T-helper 17 cell (primary cell): ENCODE measurements at places on chromosomes 12 and 14.

GRCh38 chr14:94127330-94127729, 2.1 kb downstream of the IFI27L2 start:
- DNase-seq, result no peak

DNA sequence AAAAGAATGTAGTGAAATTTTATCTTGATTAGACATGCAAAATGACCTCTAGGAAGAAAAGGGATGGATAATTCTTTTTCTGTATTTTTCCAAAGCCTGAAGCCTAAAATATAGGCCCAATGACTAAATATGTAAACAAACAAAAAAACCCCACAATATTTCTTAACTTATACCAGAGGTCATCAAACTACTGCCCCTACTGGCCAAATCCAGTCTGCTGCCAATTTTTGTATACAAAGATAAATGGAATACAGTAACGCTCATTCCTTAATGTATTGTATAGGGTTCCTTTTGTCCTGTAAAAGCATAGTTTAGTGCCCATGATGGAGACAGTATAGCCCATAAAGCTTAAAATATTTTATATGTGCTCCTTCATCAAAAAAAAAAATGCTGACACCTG, 145.7 kb upstream of the ALG10 start:
- DNase-seq, result no peak

GRCh38 chr14:87013583-87013982, 979.4 kb downstream of the GALC start:
- DNase-seq, result no peak

DNA sequence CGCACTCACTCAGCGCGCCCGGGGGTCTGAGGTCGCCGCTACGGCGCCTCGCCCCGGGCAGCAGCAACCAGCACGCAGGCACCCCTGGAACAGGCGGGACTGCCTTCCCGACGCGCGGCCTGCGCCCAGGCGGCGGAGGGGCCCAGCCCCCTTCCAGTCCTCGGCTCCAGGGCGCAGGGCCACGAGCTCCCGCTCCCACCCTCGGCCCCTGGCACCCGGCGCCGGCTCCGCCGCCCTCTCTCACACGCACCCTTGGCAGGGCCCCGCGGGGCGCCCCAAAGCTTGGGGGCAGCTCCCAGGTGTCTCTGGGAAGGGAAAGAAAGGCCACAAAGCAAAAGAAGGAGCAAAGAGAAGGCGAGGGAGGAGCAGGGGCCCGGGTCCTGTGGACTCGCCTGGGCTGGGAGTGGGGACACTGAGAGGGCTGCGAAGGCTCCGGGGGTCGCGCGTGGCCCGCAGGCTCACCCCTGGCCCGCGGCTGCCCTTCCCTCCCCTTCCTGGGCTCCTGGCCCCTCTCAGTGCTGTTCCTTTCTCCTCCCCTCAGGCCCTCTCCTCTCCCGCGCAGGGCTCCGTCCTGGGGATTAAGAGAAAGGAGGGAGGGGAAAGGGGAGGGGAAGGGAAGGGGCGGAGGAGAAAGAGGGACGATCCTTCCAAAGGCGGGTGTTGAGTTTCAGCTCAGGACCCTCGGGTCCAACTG, 907 bp upstream of the EFS start:
- DNase-seq, result no peak

DNA sequence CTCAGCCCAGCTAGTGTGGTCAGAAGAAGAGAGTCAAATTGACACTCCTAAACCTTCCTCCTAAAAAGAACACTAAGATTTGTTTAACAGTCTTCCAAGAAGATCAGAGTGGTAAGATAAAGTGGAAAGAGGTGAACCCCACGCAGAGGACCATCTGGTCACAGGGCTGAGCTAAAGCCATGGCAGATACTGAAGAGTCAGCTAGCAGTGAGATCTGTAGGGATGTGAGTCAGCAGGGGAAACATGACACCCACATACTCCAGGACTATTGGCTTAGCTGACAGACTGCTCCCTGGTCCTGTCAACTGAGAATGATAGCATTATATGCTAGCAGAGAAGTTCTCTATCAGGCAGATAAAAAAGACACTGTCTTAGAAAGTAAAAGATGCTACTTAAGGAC, 269.4 kb upstream of the ALG10 start:
- DNase-seq, result no peak

DNA sequence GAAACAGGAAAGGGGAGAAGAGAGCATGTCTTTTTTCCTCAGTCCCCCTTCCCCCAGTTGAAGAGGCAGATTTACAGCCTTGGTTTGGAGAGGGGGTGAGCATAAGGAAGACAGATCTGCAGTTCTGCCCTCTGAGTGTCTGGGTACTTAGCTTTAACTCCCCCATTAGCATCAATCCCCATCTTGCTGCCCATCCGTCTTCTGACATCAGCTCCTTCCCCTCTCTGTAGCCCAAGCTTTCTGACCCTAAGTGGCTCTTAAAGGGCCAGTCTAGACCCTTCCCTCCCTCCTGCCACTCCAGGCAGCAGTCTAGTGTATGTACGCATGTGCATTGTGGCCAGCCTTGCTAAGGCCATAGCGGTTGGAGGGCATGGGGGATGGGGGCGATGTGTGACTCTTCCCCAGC, 7.3 kb downstream of the GPR84 start:
- no peak for DNase-seq

DNA sequence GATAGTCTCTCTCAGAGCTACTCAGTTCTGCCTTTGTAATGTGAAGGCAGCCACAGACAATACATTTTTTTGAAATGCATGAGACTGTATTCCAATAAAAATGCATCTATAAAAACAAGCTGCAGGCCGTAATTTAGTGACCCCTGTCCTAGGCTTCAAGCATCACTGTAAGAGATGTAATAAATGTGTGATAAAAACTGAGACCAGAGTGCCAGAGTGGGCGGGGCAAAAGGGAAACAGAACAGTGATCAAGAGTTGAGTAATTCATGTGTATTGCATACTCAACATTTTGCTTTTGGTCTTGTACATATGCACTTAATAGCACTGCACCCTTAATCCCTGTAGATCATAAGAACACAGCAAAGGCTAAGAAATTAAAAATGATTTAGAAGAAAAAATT, 743.5 kb downstream of the DIO2 start:
- no peak for DNase-seq

DNA sequence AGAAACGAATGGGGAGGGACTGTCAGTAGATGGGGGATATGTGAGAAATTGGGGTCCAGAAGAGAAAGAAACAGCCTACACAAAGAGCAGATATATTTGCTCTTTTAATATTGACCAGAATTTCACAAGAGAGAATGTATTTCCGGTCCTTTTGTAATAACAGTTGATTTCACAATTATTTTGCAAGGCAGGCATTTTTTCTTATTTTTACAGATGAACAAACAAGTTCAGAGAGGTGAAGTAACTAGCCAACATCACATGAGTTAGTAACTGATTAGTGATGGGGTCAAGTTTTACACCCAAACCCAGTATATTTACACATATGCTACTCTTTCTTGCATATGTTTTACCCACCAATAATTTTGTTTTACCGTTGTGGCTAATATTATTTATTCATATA, 188.2 kb downstream of the NAV3 start:
- DNase-seq, result no peak

DNA sequence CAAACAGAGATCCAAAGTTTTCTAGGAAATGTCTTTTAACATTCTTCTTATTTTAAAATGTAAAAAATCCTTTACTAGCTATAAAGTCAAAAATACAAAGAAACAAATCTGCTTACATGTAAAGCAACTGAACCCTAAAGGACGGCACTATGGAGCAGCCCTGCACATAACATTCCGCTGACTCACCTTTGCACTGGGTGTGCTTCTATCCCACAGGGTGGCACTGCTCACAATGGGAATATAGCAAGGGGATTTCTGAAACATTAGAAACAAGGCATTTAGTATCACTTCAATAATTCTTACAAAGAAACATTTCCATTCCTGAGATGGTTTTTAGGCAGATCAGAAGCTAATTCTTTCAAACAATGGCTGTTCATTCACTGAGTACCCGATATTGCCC, 94.3 kb downstream of the C12orf42 start:
- DNase-seq, result no peak

DNA sequence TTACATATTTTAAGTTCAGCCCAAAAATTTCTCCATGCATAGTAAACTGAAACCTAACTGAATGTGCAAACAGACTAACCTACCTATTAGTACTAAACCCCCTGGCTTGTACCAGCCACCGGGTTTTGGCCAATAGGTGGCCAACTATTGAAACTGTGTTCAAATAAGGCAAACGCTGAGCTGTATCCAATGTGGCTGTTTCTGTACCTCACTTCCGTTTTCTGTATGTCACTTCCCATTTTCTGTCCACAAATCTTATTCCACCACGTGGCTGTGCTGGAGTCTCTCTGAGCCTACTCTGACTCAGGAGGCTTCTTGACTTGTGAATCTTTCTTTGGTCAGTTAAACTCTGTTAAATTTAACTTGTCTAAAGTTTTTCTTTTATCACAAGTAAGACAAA, 6.0 kb upstream of the FBXO34 start:
- DNase-seq, result no peak

- no peak for DNase-seq
These were observed 116.2 kb upstream of the ATP2B1 start for GRCh38 chr12:89824822-89825221.

DNA sequence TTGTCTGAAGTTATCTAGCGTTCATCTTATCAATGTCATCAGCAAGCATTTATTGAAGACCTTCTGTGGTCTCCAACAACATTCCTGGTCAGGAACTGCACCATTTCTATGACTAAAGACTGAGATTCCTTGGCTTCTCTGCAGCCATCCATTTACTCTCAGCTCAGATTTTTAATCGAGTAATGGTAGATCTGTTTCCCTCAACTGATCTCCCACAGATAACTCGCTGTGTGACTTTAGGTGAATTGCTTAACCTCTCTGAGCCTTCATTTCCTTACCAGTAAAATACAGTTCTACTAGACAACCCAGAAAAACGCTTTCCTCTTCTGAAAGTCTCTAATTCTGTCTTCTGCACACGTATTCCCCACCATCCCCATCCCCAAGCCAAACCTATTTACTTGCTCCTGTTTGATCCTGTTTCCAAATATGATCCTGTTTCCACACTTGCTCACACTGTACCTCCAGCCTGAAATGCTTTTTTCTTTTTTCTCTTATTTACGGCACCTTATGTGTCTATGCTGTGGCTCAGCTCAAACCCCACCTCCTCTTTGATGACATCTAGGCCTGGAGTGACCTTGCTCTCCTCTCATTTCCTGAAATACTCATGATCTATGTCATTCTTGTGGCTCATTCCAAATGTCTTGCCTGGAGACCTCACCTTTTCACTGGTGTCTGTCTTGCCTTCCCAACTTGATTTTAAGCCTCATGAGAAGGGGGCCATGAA, 21.8 kb downstream of the PLXNC1 start:
- DNase-seq, result no peak

GRCh38 chr14:102776761-102777710, at the start of gene TRAF3:
TSS of gene TRAF3 (plus strand) at chr14:102777449. CDS start at chr14:102870202, 92,753 bp downstream.
- peak; percentile 92 for DNase-seq

DNA sequence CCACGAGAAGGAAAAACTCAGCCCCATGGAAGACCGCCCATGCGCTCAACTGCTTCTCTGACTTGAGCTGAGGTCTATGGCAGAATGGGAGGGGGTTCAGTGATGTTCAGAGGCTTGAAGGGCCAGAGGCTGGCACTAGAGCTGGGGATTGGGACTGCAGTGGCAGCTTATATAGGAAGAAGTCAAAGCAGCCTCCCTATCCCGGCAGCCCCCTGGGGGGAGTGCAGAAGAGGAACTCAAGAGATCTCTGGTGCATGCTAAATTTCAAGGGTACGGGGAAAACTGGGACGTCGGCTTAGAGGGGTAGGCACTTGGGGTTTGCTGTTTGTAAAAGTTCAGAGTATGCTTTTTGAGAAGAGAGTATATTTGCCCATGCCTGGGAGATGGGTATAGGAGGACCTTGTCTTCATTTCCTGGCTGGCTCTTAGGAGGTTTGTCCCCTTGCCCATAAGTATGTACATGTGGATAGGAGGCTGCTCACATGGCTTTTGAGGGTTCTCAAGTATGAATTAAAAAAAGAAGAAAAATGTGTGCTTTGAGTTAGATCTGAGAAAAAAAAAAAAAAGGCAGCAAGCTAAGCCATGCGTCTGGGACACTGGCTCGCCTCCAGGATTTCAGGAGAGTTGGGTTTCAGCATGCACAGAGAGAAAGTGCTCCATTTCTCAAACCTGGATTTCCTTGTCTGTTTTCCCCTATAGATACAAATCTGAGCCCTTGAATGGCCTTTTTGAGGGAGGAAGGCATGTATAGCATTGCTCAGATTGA, 3.2 kb upstream of the MEG3 start:
- no peak for DNase-seq

DNA sequence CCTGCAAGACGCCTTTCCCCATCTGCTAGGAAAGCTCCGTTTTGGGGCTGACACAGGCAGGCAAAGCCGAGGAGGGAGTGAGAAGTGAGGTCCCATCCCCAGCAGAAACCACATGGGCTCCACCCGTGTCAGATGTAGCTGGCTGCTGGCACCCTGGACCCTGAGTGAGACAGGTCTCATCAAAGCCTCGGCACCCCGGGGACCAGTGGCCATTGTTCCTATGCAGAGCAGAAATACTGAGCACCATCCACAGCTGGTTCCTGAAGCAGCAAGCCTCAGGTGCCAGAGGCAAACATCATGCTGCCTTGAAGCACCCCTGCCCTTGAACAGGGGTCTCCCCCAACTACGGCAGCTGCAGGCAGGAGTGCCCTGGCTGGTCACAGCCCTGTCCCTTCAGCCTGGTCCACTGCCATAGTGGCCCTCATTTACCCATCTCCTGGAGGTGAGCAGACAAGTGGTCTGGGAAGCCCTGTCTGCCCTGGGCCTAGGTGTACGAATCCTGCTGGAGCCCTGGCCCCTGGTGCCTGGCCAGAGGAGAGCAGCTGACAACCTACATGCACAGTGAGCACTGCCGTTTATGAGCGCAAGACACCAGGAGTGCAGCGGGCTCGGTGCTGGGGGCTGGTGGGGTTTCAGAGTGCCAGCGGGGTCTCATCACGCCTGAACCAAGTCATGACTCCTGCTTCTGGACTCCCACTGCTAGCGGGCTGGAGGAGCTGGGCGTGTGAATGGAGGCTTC, 289.8 kb upstream of the RTL1 start:
- DNase-seq, result no peak

DNA sequence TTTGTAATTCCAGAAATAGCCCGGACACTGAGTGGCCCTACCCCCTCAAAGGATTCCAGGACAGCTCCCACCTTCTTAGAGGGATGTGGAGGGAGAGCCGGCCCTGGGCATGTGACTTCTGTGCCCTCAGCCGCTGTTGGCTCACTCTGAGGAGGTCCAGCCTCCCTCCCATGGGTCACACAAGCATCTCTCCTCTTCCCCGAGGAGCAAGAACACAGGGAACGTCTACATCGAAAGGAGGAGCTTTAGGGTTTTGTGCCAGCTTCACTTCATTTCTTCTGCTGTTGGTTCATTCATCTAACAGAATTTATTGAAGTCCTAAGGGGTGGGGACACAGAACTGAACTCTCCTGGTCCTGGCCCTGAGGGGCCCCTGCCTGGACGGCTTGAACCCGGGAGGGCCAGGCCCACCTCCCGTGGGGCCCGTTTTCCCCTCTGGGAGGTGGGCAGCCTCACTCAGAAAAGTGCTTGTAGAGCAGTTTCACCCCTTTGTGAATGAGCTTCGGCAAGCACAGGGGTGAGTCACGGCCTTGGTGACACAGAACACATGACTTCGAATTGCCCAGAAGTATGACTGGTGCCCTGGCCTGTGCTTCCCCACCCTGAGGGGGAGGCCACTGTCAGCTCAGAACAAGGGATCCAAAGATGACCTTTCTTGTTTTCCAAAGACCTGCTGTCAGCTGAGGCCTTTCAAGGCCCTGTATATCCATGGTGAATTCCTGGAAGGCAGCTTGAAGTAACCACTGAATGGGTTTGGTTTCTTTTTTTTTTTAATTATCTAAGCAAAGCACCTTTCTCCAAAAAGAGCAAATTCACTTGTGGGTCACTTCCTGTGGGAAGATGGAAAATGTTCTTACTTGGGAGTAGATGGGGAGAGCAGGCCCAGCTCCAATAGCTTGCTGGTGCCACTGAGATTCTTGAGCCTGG, 39.2 kb downstream of the NFKBIA start:
- DNase-seq, result no peak

- no peak for DNase-seq
These were observed 2.1 kb upstream of the ARHGAP5 start for GRCh38 chr14:32074887-32075572.
